ENCODE measurements at places on chromosomes 12 and 14. TPM values are rescaled to one million over a fixed set of nuclear protein-coding genes. Genes with fewer than 3 reads are reported as not detected.

DNA sequence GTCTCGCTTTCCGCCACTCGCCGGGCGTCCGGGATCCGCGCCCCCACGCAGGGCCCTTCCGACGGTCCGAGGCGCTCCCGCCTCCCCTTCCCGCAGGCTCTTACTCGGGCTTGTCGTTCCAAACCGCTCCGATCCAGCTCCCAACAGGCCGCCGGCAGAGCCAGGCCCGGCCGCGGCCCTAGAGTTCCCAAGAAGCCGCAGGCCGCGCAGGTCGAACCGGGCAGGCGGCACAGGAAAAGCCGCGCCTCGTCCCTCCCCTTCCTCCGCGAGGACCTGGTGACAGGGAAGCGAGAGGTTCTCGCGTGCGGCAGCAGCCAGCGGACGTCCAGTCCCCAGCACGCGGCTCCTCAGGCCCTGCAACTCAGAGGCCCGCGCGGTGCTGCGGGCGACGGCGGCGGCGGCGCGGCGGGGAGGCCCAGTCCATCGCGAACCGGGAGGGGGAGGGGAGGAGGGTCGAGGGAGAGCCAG is 272 bp downstream of the HECTD1 start:
- DNase-seq: no peak

Gene FLRT2
- total RNA-seq: 16.6 TPM

GRCh38 chr12:53748072-53748840 is 3.5 kb downstream of the CISTR start:
- DNase-seq: no peak

DNA sequence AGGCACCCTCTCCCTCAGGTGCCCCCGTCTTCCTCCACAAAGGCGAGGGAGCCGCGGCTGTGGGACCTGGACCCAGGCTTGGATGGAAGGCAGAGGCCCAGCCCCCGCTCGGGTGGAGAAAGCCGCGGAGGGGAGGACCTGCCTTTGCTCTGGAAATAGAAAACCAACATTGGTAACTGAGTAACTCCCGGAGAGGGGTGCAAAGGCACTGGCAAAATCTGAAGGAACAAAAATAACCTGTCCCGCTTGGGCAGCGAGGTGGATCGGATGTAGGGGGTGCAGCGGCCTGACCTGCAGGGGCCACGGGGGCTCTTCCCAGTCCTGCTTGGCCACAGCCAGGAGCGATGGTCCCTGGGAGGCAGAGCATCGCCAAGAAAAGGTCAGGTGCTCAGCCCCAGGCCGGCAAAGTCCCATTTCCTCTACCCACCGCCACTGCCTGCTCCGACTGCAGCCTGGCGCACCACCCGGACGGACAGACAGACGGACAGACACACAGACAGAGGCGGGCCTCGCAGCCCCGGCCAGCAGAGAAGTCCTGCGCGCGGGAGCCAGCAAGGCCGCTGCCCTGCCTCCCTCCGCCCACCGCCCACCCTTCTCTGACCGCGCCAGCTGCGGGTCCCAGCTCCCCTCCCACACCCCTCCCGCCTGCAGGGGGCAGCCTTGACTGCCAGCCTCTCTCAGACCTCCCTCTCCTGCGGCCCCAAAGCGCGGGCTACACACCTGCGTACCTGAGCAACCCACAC is 21.4 kb upstream of the TMEM106C start:
- DNase-seq: peak; percentile 86

DNA sequence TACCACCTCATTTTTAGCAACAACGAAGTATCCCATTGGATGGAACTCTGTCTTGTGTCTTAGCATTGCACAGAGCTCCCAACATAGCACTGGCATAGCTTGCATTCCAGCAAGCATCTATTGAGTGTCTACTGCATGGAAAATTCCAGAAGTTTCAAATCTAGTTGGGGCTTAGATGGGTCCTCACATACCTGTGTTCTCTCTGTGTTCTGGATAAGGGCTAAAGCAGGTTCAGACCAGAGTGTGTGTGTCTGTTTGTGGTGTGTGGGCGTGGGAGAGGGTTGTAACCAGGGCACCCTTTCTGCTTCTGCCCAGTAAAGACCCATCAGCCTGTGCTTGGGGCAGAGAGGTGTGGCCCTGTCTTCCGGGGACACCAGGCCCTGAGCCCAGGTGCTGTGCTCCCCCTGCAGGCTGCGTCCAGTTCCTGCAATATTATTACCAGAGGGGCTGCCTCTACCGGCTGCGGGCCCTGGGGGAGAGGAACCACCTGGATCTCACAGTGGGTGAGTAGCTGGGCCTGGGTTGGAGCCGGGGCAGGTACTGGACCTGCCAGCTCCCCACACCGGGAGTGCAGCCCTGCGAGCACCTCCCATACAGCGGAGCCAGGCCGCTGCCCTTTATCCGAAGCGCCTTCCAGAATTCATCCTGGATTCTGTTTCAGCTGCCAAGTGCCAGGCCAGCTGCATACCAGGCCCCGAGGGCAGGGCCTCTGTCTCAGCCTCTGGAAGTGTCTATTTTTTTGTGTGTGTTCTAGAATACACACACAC is 20.3 kb downstream of the RHOF start:
- peak; percentile 85 for DNase-seq

Gene KCNMB4
- total RNA-seq: 3.9 TPM

DNA sequence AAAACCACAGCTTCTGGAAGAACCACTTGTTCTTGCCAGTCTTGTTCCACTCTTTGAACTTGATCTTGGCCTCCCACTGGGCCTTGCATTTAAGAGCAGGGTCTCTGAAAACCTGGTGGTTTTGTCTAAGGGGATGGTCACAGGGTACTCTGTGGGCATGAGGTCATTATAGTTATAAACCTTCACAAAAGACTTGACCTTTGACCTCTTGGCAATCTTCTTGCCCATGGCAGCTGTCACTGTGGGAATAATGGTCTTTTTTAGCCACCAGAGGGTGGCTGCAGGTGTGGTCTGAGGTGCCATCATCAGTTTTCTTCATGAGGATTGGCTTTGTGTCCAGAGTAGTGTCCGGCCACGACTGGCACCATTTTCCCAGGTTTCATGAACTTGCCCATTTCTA is 9.1 kb downstream of the ATP6V0A2 start:
- DNase-seq: no peak

- DNase-seq: peak; percentile 95
Observed at GRCh38 chr12:11649413-11650285, at the start of gene ETV6. TSS of gene ETV6 (plus strand) at chr12:11649674. CDS start at chr12:11650128, 454 bp downstream.

GRCh38 chr14:64422756-64423155 is 34.6 kb downstream of the MTHFD1 start:
- no peak for DNase-seq

Gene CLMN
- 151 TPM for total RNA-seq

Gene IL31
- not detected for total RNA-seq

DNA sequence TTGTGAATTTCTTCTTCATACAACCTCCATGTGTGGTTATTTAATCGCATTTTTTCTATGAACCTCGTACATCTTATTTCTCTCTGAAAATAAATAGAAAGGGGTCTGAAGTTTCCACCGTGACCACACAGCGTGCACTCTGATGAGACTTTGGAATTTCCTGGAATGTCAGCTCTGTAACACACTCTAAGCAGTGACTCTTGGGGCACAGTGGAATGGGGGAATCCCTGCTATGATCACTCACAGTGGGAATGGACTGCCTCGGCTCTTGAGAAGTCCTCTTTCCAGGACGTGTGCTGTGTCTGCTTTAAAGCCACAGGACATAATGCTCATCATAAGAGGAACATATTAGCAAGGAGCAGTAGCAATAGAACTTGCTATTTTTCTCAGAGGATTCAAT is 416.2 kb downstream of the EGLN3 start:
- DNase-seq: no peak

DNA sequence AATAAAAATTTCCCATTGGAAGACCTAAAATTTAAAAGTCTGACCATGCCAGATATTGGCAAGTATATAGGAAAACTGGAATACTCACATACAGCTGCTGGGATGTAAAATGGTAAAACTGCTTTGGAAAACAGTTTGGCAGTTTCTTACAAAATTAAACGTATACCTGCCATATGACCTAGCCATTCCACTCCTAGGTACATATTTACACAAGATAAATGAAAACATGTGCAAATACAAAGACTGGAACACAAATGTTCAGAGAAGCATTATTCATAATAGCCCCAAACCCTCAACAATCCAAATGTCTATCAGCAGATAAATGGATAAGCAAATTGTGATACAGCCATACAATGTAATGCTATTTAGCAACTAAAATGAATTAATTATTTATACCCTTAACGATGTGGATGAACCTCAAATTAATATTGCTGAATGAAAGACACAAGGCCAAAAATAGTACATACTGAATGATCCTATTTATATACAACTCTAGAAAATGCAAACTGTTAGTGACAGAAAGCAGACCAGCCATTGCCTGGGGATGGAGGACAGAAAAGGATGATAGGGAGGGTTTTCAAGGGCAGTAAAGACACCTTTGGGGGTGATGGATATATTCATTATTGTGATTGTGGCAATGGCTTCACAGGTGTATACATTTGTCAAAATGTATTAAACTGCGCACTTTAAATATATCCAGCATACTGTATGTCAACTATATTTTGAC is 21.3 kb upstream of the TCP11L2 start:
- DNase-seq: no peak

GRCh38 chr12:98013560-98013959 is 501.8 kb upstream of the TMPO start:
- no peak for DNase-seq

GRCh38 chr14:101665478-101666078 is 95.9 kb upstream of the PPP2R5C start:
- DNase-seq: peak; percentile 67

DNA sequence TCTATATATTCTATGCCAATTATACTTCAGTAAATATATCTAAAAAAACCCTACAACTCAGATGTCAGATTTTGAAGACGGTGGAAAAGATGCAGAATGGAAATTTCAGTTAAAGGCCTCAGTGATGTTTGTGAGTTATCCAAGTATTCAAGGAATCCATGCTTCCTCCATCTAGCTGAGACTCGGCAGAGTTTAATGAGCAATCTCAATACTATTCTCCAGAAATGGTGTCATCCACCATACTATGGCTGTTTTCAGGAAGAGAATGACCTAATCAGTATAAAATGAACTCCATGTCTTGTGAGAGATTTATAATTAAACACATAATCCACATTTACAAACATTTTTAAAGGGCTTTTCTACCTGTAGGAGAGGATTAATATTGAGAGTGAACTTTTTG is 66.0 kb downstream of the KLHL28 start:
- no peak for DNase-seq

GRCh38 chr12:57458665-57459054 is 925 bp upstream of the GLI1 start:
- DNase-seq: no peak

DNA sequence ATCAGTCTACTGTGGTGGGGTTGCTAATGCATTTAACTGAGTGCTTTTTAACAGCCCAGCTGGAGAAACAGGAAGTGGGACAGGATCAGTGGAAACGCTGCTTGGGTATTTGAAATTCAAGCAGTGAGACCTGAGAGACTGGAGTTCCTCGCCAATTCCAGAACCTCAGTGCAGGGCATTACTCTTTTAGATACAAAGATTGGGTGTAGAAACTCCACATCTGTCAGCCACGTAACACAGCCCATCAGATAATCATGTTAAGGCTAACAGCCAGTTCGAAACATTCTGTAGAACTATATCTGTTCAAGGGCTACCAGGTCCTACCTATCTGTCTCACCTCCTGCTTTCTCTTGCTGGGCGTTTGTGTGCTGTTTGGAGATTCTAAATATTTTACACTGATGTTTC is 45.5 kb downstream of the RAD52 start:
- peak; percentile 32 for DNase-seq

- DNase-seq: no peak
Observed at GRCh38 chr12:109112720-109113465, 3.5 kb upstream of the ACACB start.

- no peak for DNase-seq
Observed at GRCh38 chr12:70290116-70290515, 46.9 kb downstream of the CNOT2 start.

Measured in kidney (tissue), 22 donors.